ENCODE measurements at places on chromosomes 3 and 15.

- DNase-seq, result no peak
- H3K4me3 ChIP-seq, result no peak overlapping the region
- H3K27me3 ChIP-seq, result no peaks in the 10 kb centered on the region
- H3K36me3 ChIP-seq, result peaks cover 2% of the 10 kb centered on the region
- H3K27ac ChIP-seq, result no peak overlapping the region
These were observed 92.6 kb upstream of the ZBTB20 start for GRCh38 chr3:115239717-115240116.

DNA sequence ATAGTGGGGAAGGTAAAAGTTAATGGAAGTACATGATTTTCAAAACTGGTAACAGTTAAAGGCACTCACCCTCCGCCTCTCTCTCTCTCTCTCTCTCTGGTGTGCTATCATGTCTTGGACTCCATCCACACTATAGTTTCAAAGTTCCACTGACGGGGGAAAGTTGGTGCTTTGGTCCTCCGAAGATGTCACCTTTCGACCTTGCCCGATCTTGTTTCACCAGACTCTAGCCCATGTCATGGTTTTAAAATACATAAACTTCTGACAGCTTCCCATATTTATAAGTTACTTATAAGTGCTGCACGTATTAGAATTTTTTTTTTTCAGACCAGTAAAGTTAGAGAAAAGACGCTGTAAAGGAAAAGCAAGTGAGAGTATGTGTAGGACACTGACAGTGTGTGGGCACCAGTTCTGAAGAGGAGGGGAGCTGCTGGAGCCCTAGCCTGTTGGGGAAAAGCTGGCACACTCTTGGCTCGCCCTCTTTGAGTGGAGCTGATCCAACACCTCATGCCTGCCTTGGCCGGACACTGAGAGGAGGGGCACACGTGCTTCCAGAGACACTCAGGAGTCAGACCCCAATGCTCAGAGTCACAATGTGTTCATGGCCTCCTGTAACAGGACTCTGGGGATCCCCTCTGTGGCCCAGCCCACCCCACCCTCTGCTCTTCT, 200.5 kb upstream of the TPM1 start:
- no peak for DNase-seq
- H3K4me1 ChIP-seq, result no peaks in the 10 kb centered on the region
- no peak overlapping the region for H3K4me3 ChIP-seq
- H3K27me3 ChIP-seq, result peaks cover 63% of the 10 kb centered on the region
- no peak overlapping the region for H3K27ac ChIP-seq

GRCh38 chr3:187011915-187012314, 81.6 kb downstream of the ST6GAL1 start:
- no peaks in the 10 kb centered on the region for H3K27me3 ChIP-seq
- DNase-seq, result no peak
- peak overlapping the region; percentile 89 for H3K27ac ChIP-seq
- peaks cover 11% of the 10 kb centered on the region for H3K36me3 ChIP-seq
- peaks cover 34% of the 10 kb centered on the region for H3K4me1 ChIP-seq
- peak overlapping the region; percentile 69 for H3K4me3 ChIP-seq

GRCh38 chr15:77505556-77505955, 84.9 kb downstream of the HMG20A start:
- H3K36me3 ChIP-seq, result peaks cover 8% of the 10 kb centered on the region
- DNase-seq, result no peak
- no peak overlapping the region for H3K27ac ChIP-seq
- H3K4me1 ChIP-seq, result peaks cover 15% of the 10 kb centered on the region

Measured in T-helper 17 cell (primary cell).